ENCODE measurements at places on chromosomes 6 and 20.

DNA sequence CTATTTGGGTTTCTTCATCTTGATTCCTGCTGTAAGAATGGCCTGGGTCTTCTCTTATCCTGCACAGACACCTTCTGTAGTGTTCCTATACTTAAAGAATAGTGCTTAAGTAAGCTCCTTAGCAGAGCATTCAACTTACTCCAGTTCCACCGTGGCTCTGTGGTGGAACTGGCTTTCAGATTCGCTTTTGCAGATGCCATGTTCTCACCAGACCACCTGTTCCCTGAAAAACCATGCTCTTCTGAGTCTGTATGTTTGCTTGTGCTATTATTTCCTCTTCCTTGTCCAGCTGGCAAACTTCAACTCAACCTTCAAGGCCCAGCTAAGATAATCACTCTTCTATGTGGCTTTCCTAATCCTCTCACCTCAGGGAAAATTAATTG lies 4.9 kb downstream of the ELMO2 start:
- DNase-seq, result no peak

- DNase-seq, result no peak
Measured at GRCh38 chr20:15610787-15611186, 962.5 kb downstream of the KIF16B start.

DNA sequence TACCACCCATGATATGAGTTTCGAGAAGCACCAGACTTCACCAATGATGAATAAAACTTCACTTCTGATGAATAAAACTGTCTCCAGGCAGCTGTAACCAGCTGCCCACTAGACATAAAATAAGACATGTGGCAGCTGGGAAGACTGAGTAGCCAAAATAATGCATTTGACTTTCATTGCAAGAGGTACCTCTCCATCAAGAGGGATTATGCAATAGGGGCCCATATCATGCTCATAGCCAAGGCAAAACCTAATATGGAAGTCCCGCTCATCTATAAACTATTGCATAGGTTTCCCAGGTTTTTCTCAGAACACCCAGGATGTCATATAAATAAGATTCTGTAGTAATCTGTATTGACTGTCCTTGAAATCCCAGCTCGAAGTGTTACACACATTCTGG lies 155.5 kb downstream of the SIM1 start:
- no peak for DNase-seq

DNA sequence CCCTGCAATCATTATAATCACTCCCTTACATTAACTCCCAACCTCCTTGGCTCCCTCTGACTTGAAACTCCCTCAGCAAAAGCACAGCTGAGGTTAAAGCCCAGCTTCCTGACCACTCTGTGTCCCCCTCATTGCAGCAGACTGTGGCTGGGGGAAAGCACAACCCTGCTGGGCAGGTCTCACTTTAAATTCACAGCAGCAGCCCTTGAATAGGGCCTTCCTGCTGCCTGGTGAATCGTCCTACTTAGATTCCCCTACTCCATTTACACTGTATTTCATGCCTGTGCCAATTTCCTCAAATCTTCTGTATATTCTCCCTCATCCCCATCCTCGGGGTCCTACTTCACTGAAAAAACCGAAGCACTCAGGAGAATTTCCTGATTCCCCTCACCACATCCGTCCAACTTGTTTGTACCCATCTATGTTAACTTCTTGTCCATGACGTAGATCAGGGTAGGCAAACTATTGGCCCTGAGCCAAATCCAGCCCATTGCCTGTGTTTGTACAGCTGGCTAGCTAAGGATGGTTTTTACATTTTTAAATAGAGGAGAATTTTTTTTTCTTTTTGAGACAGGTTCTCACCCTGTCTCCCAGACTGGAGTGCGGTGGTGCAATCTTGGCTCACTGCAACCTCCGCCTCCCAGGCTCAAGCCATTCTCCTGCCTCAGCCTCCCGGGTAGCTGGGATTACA lies 31.5 kb upstream of the GCM1 start:
- no peak for DNase-seq

GRCh38 chr6:87723170-87724078 lies 21.4 kb upstream of the AKIRIN2 start:
- DNase-seq, result no peak

DNA sequence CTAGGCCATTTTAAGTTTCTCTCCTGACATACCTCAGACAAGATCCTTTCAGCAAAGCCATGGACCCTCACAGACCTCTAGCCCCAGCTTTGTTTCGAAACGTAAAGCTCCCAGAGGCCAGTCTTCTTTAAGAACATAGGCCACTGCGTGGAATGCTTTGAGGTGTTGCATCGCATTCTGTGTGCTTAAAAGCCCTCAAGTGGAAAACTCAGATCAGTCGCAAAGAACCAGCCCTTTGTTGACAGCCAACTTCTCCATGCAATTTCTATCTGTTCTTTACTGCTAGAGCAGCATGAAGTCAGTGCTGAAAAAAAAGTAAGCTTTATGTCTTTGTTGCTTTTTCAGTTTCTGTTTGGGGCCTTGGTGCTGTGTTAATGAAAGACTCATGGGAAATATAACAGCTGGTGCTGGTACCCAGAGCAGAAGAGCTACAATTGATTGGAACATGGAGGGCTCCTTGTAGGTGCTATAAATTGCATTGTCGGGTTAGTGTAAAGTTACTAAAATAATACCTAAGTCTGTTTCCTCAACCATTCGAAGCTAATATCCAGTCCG lies 142.6 kb downstream of the MAP3K7 start:
- DNase-seq, result no peak

DNA sequence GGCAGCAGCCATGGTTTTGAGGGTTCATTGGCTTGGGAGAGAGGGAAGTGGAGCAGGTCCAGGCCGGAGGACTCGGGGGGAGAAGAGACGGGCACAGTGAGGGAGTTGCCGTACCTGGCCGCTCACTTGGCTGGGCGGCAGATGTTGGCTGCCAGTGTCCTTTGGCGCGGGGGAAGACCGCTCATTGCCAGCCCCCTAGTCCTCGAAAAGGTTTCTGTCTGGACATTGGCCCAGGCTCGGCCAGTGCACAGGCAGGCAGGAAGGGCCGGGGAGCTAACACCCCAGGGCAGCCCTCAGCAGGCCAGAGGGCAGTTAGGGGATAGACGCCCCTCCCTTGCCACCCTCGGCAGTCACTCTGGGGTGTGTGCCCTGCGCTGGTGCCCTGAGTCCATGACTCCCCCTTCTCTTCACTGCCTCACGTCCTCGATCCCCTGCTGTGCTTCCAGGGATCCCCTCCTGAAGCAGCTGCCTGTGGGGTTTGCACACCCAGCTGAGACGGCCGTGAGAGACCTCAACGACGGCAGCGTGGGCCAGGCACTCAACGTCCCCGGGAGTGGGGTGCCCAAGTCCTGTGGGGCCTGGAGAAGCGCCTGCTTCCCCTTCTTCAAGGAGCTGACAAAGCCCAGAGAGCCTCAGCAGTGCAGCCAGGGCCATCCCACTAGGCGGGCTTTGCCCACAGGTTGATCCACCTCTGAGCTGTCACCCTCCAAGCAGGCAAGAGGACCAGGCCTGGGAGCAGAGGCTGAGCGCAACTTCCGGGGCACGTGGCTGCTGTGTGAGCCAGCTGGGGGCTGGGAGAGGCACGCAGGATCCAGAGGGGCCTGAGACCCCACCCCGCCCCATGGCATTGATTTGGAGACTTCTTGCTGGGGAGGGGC lies 20.4 kb downstream of the RBM38 start:
- DNase-seq, result no peak

DNA sequence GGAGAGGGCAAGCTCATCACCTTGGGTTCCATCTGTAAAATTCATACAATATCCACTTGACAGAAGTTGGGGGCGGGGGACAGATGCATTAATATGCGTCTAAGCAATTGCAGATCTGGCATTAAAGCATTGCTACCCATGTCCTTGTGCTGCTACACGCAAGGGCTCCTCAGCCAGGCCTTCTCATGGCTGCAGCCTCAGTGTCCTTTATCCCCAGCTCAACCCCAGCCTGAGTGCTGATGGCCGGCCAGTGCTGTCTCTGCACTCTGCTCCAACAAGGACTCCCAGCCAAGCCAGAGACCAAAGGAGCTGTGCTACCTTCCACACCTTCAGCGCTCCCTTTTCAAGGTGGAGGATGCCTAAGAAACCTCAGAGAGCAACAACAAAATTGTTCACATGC lies 188.5 kb upstream of the STXBP5 start:
- no peak for DNase-seq

GRCh38 chr20:48592107-48592940 lies 235.5 kb downstream of the PREX1 start:
- no peak for DNase-seq

GRCh38 chr6:2596222-2596621 lies 154.5 kb downstream of the MYLK4 start:
- no peak for DNase-seq

DNA sequence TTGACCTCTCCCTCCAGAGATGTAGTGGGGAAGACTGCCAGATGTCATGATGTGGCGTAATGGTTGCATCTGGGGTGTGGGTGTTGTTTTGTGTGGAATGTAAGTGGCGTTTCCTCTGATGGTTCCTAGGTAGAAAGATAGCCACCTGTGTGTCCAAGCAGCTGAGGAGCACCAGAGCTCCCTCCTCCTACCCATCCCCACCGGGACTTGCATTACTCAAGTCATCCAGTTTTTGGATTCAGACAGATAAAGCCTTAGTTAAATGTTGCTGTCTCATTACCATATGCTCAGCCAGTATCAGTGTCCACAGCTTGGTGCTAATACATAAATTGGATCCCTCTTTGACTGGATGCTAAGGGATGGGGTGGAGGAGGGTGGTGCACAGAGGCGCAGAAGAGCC lies 282.3 kb downstream of the TBC1D7 start:
- DNase-seq, result no peak

DNA sequence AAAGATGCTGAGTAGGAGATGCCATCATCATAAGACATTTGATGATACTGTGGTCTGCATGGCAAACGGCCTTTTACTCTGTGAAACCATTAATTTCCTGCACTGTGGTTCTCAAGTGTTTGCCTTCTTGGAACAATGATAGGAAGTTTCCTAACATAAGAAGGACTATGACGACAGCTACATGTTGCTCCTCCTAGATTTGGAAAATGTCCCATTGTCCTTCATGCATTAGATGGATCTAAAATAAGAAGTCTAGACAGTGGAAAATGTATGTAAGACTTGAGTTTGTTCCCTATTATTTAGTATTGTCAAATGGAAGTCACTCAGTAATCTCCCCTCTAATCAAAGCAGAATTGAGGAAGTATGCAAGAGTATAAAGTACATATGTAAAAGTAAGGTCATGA lies 98.5 kb upstream of the TMEM170B start:
- DNase-seq, result no peak

GRCh38 chr6:25635886-25636317 lies 16.1 kb upstream of the SCGN start:
- no peak for DNase-seq

DNA sequence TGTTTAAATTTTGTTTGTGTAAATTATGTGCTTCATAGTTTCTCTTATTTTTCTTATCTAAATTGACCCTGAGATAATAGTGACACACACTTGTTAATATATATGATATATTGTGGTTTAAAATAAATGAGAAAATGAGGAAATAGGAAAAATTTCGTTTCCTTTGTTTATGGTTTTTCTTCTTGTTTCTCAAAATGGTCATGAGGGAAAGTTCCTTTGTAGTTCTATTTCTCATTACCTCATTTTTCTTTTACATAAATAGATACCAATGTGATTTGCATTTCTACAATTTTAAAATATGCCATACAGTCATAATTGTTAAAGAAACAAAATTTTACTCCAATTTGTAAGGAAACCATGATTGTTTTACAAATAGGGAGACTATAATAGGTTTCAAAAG lies 9.2 kb downstream of the OR2A4 start:
- DNase-seq, result no peak

- no peak for DNase-seq
Measured at GRCh38 chr20:18481596-18481995, 14.4 kb downstream of the POLR3F start.

DNA sequence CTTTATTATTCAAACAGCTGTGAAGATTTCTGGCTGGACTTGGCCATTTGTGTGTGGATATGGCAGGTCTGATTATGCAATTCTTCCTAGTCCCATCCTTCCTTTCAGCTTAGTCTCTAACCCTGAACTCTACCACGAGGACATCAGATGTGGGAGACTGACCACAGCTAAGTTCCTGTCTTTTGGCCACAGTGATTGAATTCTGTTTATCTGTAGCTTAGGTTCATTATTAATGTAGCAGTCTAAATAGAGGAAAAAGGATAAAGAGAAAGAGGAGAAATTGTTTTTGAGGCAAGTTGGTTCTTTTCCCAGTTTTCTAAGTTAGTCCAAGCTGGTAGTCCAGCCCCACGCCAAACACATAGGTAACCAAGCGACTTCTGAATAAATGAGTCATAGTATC lies 598.9 kb downstream of the RFPL4B start:
- no peak for DNase-seq
